Esophagus squamous epithelium (tissue), 5 donors: ENCODE measurements at places on chromosomes 6 and 20.

DNA sequence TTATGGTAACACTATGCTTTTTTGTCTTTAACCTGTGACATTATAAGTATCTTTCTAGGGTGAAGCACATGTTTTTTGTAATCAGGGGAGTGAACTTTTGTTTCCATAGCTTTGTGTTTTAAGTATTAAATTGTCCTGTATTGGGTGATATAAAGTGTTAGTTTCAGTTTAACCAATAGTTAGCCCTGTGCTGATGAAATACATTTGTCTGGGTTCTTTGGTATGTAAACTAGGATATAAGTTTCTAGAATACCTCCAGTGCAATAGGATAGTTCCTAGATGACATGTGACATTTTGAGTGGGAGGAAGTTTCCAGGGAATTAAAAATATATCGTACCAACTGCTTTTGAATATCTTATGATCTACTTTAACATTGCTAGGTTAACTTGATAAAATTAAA lies 611.0 kb upstream of the MARCKS start:
- DNase-seq: no peak

GRCh38 chr20:642398-643174 lies 10.4 kb downstream of the SRXN1 start:
- no peak for DNase-seq

GRCh38 chr20:44033873-44034272 lies 119.2 kb downstream of the TOX2 start:
- DNase-seq: no peak

DNA sequence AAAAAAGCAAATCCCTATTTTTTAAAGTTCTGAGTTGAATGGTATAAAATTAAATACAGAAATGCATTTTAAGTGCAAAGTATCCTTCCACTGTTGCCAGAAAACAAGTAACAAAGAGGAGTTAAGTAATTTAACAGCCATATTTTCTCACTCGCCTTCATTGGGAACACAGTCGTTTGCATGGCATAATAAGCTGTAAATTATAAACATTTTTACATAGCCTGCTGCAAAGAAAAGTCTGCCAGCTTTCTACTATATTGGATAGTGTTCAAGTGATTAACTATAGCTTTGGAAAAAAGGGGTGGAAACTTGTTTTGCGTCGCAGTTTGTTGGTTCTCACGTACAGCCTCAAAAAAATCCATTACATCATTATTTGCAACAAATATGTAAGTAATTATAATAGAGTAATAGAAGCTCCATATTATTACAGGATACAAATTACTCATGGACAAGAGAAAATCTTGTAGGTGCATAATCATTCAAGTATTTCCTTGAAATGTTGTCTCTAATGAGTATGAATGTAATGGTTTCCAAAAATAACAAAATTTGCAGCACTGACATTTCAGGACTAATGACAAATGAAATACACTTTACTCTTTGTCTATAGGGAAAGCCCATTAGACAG lies 139.3 kb downstream of the PDSS2 start:
- no peak for DNase-seq

- no peak for DNase-seq
These were observed 63.6 kb upstream of the GATA5 start for GRCh38 chr20:62539198-62540045.
